Kidney (tissue), 22 donors: ENCODE measurements at places on chromosomes 16 and 17. TPM values are rescaled to one million over a fixed set of nuclear protein-coding genes. Genes with fewer than 3 reads are reported as not detected.

GRCh38 chr17:46124695-46125592 lies 68.3 kb downstream of the KANSL1 start:
- no peak for DNase-seq

DNA sequence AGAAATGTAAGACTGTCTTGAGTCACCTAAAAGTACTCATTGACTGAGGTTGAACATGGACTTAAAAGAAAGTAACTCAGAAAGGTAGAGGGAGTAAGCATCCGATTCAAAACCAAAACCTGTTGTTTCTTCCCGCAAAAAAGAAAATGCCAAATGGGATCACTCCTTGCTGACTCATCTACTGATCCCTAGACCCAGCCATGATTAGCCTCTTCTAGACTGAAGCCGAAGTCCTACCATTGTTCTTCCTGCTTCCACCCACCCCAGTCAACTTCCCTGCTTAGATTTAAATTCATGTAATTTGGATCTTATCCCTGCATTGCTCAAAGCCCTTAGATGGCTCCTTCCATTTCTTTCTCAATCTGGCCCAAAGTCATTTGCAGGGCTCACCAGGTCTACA lies 760.5 kb upstream of the SOX9 start:
- DNase-seq = no peak

DNA sequence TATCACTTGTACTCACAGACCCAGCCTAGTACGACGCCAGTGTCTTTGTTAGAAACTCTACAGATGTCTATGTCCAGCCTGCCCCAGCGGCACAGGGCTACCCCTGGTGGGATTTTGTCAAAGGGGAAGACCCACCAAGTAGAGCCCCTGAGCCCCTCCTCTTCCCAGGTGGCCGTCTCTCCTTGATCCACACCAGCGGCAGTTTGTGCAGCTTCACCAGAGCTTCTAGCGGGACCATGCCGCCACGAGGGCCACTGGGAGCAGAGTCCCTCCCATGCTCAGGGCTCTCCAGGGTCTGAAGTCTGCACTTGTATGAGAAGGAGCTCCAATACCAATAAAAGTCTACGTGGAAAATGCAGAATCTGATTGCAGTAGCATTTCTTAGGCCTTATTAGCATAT lies 157.1 kb downstream of the RPTOR start:
- no peak for DNase-seq

- DNase-seq = peak; percentile 51
Observed at GRCh38 chr16:17334096-17334495, 136.7 kb downstream of the XYLT1 start.

DNA sequence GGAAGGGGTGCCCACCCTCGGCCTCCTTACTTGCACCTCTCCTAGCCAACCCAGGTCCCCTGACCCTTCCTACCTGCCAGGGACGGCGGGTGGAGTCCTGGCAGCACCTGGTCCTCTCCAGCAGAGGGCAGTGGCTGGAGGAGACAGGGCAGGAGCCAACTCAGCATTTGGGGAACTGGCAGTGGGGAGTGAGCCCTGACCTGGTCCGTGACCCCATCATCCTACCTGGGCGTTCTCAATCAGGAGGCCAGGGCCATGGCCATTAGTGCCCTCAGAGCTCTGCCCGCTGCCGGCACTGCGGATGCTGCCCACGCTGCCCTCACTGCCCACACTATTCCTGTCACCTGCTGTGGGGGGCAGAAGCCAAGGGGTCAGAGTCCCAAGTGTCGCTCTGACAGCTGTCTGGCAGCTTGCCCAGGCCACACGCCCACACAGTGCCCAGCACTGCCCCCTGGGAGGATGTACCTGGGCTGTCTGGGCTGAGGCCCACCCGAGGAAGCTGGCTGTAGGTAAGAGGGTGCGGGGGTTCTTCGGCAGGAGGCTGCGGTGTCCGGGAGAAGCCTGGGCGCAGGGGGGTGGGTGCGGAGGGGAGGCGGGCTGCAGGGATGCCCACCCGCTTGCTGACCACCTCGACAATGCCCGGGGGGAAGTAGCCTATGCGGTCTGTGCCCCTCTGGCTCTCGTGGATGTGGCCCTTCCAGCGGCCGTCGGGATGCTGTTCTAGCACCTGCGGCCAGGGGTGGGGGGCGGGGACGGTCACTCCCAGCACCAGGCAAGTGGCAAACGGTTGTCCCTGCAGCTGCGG lies 10.8 kb downstream of the CASKIN2 start:
- DNase-seq = no peak

GRCh38 chr16:20348365-20349185 lies 3.9 kb downstream of the UMOD start:
- DNase-seq = peak; percentile 86

Gene ABCA9
- 0.45 TPM for polyA plus RNA-seq

GRCh38 chr16:9650284-9650683 lies 531.9 kb downstream of the GRIN2A start:
- no peak for DNase-seq

GRCh38 chr17:17868641-17869522 lies 32.1 kb upstream of the SREBF1 start:
- no peak for DNase-seq
